Hematopoietic multipotent progenitor cell treated with erythropoietin and hydrocortisone succinate and interleukin-3 and kit ligand, for 15 days (in vitro differentiated cells): ENCODE measurements at places on chromosomes 2 and 18.

GRCh38 chr2:30663321-30663720 is 143.9 kb downstream of the CAPN13 start:
- DNase-seq, result no peak

DNA sequence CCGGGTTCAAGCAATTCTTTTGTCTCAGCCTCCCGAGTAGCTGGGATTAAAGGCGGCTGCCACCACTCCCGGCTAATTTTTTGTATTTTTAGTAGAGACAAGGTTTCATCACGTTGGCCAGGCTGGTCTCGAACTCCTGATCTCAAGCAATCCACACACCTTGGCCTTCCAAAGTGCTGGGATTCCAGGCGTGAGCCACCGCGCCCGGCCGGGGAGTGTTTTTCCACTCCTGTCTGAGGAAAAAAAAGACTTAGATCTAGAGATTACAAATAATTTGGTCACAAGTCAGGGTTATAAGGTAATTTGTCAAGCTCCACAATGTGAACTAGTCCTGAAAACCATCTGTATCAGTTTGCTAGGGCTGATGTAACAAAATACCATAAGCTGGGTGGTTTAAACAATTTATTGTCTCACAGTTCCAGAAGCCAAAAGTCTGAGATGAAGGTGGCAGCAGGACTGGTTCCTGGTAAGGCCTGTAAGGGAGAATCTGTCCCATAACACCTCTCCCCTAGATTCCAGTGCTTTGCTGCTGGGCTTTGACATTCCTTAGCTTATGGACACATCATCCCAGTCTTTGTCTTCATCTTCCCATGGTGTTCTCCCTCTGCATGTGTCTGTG is 40.7 kb upstream of the SP3 start:
- no peak for DNase-seq

GRCh38 chr2:238525990-238526389 is 99.3 kb downstream of the ASB1 start:
- no peak for DNase-seq

- no peak for DNase-seq
Observed at GRCh38 chr2:29702276-29702675, 219.1 kb downstream of the ALK start.

DNA sequence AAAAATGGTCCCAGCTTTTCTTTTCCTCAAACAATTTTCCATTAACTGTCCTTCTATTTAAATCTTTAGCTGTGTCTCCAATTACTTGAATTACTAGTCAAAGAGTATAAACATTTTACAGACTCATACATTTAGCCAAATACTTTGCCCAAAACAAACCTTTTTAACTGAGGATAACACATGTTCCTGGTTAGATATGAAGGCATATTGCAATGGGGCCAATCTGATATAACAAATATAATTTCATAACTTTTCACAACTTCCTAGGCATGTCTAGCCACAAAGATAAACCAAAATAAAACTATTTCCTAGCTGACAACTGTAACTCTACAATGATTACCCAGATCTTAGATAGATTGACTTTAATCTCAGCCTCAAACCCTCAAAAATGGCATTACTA is 247.5 kb upstream of the ZNF521 start:
- DNase-seq, result no peak

- DNase-seq, result no peak
Observed at GRCh38 chr18:75107196-75107930, 101.6 kb downstream of the PTGR3 start.

GRCh38 chr2:95388091-95388692 is 14.3 kb upstream of the FAHD2A start:
- no peak for DNase-seq

- DNase-seq, result no peak
Observed at GRCh38 chr2:143160732-143161707, 31.8 kb downstream of the ARHGAP15 start.

GRCh38 chr2:61091485-61091884 is 25.8 kb downstream of the SANBR start:
- no peak for DNase-seq

- DNase-seq, result no peak
Observed at GRCh38 chr2:71426721-71427120, 26.6 kb upstream of the DYSF start.

DNA sequence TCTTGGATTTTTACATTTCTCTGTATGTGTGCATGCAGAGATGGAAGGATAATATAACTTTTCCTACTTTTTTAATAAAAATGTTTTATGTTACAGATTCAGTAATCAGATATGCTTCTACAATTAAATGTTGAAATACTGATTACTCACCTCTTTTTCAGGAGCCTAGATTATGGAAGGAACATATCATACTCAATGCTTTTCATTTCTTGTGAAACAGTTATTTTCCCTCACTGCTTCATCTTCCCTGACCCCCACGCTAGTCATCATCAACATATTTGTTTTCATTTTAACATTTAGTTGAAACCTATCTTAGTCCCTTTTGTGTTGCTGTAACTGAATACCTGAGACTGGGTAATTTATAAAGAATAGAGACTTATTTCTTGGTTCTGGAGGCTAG is 190.7 kb downstream of the WDR7 start:
- DNase-seq, result no peak

- DNase-seq, result no peak
Observed at GRCh38 chr2:172964511-172965139, 111.0 kb upstream of the MAP3K20 start.

GRCh38 chr2:213316001-213316735 is 31.9 kb downstream of the SPAG16 start:
- no peak for DNase-seq
